ENCODE measurements at places on chromosomes 6 and 20.

DNA sequence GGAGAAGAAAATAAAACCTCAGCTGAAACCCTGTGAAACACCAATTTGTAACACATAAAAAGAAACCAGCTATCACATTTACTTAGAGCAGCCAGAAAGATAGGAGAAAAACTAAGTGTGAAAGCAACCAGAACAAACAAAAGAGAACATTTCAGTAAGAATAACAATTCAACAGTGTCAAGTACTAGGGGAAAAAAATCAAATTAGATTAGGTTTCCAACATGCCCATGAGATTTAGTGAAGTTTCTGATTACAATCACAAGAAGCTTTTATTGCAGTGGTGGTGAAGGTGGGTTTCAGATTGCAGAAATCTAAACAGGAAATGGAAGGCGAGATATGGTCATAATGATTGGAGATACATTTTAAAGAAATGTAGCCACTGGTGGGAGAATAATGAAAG is 22.1 kb upstream of the TRDN start:
- DNase-seq, result no peak

GRCh38 chr6:133047065-133047665 is 194.0 kb upstream of the EYA4 start:
- no peak for DNase-seq

- DNase-seq, result no peak
Observed at GRCh38 chr6:13319891-13320564, 8.3 kb downstream of the TBC1D7 start.

DNA sequence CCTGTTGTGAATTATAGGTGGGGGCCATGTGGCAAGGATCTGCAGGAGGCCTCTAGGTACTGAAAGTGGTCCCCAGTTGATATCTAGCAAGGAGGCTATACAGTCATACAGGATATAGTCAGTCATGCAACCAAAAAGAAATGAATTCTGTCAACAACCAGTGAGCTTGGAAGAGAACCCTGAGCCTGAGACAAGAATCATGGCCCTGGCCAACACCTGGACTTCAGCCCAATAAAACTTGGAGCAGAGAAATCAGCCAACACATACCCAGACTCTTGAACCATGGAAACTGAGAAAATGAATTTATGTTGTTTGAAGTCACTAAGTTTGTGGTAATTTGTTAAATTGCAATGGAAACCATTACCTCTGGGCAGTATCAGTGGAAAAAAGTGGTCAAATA is 370.2 kb downstream of the KIF16B start:
- DNase-seq, result no peak

DNA sequence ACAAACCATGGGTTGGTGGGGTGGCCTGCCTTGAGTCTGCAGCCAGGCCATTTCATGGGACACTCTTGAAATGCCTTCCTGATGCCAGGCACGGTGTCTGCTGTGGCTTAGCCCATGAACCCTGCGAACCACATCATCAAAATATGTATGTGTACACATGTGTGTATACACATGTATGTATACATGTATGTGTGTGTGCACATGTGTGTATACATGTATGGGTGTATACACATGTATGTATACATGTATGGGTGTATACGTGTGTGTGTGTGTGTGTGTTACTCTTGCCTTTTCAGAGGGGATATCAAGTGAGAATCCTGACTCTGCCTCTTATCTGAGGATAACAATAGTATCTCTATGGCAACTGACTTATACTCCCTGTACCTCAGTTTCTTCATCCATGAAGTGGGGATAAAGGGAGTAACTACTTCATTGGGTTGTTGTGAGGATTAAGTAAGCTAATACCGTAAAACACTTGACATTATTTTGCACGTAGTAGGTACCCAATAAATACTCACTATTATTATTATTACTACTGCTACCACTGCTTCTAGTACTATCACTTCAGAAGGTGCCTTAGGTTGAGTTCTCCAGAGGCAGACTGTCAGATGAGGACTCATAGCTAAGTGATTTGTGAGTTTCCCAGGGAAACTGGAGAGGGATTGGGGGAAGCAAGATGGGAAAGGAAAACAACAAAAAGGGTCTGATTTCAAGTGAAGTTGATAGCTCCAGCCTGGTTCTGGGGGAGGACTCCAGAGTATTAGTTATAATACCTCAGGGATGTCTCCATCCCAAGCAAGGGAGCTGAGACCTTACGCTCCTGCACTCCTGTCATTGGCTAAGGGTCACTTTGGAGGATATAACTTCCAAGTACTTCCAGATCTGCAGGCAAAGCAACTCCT is 110.5 kb downstream of the VEGFA start:
- no peak for DNase-seq

GRCh38 chr6:93581371-93581770 is 162.0 kb upstream of the EPHA7 start:
- no peak for DNase-seq

- DNase-seq, result no peak
Observed at GRCh38 chr6:4732691-4733315, 43.4 kb upstream of the CDYL start.

- no peak for DNase-seq
Observed at GRCh38 chr6:37988127-37988526, 168.6 kb downstream of the ZFAND3 start.

DNA sequence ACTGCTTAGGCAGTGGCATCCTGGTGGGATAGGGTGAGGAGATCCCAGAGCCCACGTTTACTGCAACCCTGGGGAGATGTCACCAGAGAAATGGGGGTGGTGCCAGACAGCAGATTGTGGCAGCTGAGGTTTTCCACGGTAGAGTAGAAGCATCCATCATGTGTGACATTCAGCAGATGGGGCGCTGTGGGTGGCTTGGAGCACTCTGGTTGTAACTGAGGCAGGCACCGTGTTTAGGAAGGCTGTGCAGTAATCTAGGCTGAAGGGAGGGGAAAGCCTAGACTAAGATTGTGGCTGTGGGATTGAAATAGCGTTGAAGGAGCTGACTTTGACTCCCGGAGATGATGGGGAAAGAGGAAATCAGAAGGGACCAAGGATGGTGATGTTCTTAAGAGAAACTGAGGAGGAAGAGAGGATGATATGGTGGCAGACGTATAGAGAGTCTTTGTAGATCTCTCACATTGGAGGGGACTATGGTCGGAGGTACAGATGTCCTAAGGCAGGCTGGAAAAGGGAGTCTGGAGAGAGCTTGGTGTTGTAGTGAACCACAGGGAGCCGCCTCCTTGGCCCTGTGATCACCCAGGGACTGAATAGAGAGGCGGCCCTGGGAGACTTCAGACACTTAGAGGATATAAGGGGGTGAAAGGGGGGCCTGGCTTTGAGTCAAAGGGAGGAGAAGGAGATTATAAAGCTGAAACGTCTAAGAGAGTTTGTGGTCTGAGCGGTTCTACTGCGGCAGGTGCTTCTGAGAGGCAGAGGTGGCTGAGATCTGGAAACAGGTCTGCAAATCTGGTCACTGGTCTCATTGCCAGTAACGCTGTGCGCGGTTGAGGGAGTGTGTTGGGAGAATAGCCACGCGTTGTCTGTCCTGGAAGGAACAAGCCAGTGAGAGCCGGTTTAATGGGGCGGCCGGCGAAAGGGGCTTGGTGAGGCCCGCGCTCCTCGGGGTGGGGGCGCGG is 792 bp upstream of the MICA start:
- no peak for DNase-seq

DNA sequence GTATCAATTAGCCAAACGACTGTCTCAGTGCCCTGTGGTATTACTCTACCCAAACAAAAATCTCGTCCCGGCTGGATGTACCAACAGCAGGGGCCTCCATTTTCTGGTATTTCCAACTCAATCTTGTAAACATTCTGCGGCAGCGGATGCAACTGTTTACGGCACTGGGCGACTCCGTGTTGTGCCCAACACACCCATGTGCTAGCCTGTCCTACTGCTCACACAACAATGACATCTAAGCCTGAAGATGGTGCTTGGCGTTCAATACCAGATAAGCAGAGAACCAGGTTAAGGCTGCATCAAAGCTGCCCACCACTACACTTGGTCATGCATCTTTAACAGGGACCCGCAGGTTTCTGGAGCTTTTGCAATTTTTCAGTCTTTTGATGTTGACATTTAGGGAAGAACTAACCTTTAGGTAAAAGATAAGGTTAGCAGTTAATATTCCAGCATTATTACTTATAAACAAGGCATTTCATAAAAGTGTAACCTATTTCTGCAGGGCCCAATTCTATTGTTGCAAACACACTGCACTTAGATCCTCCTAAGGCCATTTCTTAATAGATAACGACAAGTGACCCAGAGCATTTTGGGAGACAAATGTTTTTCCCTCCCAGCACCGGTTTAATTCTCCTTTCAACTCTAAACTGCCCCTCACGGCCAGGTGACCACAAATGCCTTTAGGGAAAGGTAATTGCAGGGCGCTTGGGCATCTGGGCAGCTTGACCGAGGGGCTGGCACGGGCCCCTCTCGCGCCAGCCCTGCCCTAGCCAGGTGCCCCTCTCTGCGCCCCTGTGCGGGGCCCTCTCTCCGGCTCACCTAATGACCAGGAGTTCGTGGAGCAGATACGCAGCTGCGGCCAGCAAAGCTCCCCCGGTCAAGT is 945 bp downstream of the FAXC start:
- DNase-seq, result no peak

DNA sequence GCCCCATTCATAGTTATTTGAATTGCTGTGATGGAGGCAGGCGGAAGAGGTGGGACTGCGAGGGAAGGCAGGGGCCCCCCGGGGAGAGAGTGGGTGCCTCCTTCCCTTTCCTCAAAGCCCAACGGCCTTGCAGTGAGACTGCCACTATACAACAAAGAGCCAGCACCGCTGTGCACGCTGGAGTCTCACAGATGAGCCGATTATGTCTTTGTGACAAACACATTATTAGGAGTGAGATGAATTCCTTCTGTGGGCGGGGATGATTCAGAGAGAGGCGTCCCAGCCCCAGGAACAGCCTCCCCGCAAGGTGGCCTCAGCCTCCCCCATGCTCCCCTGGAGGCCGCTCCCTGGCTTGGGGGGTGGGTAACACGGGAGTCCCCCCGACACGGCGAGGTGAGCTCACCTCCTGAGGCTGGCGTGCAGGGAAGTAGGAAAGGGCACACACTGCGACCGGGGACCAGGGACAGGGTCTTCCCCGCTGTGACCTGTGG is 26.7 kb downstream of the NTSR1 start:
- DNase-seq, result no peak

- no peak for DNase-seq
Observed at GRCh38 chr20:23139524-23139923, 53.4 kb upstream of the CD93 start.

- no peak for DNase-seq
Observed at GRCh38 chr6:117906507-117906957, 532 bp upstream of the SLC35F1 start.

GRCh38 chr6:113750151-113750855 is 106.8 kb upstream of the MARCKS start:
- no peak for DNase-seq

DNA sequence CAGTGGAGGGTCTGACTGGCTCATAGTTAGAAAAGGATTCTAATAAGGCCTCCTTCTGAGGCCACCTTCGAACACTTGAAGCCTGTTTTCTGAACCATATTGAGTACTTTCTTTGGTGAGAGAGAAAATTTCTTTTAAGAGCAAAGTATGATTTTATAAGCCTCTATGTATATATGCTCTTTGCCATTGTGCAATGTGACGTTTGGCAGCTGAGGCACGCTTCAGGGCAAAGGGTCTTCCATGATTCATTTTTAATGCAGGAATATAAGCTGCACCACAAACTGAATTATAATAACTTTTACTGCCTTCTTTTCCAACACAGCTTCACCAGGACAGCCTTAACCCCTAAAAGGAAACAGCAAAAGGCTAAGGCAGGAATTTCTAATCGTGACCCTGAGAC is 154.4 kb downstream of the TTLL2 start:
- no peak for DNase-seq

DNA sequence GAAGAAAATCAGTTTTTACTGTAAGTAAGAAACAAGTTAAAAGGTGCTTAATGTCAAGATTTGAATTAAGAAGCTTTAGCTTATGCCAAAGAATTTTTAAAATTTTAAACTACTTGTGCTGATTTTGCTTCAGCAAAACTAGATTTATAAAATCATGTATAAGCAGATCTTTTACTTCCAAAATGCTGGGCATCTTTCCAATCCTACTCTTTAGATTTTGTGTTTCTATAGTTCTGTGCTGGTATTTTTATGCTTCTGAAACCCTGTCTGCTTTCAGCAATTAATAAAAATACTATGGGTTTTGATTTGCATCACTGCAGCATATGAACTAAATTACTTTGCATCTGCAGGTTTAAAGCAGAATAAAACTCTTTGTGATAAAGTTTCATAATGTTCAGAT is 238.6 kb upstream of the RNF217 start:
- DNase-seq, result no peak

DNA sequence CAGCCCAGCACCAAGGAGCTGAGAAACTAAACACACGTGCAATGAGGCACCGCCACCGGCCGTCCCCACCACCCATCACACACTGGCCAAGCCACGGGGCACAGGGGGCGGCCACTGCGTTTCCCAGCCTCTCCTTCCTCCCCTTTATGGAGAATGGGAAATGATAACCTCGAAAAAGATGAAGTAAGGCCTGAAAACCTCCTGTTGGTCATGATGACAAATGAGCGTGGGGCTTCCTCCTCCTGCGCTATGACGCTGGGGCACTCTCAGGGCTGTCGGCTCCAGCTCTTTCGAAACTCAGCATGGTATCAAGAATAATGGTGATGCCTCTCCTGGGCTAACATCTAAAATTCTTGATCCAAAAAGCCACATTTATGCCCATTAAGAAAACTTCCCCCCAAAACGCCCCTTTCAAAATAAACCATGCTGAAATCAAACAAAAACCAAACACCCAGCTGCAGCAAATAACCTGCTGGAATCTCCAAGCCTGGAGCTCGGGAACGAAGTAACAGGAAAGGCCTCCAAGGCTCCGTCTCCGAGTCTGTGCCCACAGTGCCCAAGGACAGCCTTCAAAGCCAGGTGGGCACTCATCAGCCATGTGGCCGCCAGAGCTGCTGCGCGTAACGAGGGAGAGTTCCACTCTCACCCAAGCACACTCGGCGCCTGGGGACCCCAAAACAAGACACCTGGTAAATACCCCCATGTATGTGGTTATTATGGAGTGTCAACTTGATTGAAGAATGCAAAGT is 50.0 kb downstream of the TAF4 start:
- no peak for DNase-seq

DNA sequence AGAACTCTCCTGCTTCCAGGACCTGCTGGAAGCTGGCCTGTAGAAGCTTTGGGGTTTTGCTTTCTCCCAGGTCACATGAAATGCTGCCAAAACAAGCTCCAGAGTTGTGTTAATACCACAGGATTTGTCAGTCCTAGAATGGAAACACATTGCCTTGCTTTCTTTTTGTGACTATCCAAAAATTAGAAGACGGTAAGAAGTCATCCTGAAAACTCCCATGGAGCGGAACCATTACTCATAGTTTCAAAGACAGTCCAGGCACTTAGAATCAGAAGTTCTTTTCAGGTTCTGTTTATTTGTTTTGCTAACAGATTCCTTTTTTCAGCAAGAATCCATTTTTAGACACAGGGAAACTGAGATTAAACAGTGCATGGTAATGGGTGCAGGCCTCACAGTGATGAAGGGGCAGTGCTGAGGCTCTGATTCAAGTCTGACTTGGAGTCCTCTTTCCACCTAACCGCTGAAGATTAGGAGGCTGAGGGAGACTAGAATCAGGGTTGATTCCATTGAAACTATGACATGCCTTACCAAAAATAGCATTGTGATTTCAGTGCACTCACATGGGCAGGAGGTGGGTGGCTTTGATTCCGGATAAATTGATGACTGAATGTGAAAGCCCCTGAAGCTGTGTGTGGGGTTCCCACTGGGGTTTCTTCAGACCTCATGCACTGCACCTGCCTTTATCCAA is 72.2 kb upstream of the NAA20 start:
- no peak for DNase-seq

GRCh38 chr6:5250911-5251310 is 9.8 kb downstream of the LYRM4 start:
- no peak for DNase-seq
